ENCODE measurements at places on chromosomes 16 and 17.

GRCh38 chr17:6919158-6919557 lies 76.7 kb upstream of the ALOX12 start:
- no peak for DNase-seq

DNA sequence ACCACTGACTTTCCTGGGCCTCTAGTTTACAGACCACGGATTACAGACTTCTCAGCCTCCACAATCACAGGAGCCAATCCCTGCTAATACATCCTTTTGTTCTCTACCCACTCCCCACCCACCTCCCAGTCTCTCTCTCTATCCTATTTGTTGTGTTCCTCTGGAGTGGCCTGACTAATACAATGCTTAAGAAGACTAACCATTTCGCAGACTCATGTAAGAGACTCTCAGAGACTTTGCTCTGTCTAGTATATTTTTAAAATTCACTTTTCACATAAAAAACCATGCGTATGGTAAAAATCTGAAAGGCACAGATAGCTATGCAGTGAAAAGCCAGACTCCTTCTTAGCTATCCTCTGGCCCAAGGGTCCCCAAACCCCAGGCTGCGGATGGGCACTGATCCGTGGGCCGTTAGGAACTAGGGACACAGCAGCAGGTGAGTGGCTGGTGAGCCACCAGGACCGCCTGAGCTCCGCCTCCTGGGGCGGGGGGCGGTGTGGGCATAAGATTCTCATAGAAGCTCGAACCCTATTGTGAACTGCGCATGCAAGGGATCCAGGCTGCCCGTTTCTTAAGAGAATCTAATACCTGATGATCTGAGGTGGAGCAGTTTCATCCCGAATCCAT lies 7.6 kb downstream of the PIK3R6 start:
- no peak for DNase-seq

- DNase-seq: no peak
Measured at GRCh38 chr16:12833926-12834325, 30.2 kb upstream of the CPPED1 start.

GRCh38 chr16:46911038-46911437 lies 26.9 kb downstream of the GPT2 start:
- no peak for DNase-seq

DNA sequence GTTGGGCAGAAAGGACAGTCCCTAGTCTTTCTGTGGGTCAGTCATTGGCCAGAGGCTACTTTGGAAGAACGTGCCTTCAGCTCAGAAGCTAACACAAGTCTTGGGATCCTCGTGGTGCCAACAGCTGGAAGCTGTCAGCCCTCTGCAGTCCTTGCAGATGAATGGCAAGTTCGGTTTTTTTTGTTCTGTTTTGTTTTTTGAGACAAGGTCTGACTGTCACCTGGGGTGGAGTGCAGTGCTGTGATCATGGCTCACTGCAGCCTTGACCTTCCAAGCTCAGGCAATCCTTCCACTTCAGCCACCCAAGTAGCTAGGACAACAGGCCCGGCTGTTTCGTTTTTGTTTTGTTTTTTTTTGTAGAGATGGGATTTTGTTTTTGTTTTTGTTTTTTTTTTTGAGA lies 149.4 kb downstream of the SPECC1 start:
- DNase-seq: no peak

All from stimulated activated CD8-positive, alpha-beta memory T cell treated with anti-CD3 and anti-CD28 coated beads, Interleukin-7, amount 100 ng/mL, for 1 hour (primary cell).